ENCODE measurements at places on chromosomes 3 and 15.
A peak's percentile ranks its signal among the peaks of the same experiment; 100 is the strongest.

DNA sequence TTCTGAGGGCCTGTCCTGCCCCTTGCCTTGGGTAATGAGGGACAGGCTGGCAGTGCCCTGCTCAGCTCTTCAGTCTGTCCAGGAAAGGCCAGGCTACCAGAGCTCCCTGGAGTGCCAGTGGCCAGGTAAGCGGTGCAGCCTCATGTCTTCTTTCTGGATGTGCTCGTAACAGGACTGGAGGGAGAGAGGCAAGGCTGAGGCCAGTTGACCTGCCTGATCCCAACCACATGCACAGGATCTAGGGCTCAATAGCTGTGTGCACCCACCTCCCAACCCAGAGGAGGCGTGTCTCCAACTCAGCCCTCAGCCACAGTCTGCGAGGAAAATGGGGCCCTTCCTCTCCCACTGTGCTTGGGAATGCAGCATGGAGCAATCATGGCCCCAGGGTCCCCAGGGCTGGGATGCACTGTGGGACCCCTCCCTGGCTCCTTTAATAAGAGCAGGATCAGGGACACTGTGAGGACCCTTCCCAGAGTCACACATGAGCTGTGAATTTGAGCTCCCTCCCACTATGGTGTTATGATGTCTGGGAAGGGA, 22.5 kb downstream of the ALS2CL start:
- DNase-seq: no peak

DNA sequence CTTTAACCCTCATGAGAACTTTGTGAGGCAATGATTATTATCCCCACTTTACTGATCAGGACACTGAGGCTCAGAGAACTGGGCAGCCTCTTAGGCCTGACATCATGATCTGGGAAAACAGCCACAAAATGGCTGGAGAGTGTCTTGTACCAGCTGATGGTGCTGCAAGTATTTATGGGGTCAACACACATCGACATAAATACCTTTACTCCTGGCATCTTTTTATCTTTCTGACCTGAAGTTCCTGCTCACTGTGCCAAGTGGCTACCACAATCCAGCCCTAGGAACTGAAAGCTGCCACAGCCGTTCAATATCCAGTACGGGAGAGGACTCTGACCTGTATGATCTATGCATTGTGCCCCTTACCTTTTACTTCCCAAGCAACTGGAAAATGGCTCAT, 29.2 kb upstream of the MUC13 start:
- no peak for DNase-seq

DNA sequence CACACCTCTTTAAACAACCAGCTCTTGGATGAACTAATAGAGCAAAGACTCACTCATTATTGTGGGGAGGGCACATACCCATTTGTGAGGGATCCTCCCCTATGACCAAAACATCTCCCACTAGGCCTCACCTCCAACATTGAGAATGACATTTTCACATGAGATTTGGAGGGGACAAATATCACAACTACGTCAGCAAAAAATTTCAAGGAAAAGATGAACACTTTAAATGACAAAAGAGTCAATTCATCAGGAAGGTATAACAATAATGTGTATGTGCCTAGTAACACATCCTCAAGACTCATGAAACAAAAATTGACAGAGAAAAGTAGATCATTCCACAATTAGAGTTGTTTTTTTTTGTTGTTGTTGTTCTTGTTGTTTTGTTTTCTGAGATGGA, 38.4 kb upstream of the CHD2 start:
- DNase-seq: no peak

GRCh38 chr3:164417955-164418354, 660.3 kb downstream of the SI start:
- no peak for DNase-seq

DNA sequence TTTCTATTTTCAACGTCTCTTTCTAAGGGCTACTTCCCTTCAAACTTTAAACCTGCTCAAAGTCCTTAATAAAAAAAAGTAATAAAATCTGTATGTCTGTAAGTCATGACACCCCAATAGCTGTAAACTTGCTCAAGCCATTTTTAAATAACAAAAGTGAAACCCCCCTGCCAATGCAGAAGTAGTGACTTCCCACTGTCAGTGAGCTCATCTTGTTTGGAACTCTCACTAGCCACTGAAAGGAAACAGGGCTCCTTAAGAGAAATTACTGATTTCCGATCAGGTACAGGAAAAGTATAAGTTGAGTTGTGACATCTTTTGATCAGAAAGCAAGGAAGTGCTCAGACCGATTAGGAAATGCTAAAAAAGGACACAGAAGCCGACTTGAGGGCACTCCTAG, 27.6 kb upstream of the GPR171 start:
- no peak for DNase-seq

DNA sequence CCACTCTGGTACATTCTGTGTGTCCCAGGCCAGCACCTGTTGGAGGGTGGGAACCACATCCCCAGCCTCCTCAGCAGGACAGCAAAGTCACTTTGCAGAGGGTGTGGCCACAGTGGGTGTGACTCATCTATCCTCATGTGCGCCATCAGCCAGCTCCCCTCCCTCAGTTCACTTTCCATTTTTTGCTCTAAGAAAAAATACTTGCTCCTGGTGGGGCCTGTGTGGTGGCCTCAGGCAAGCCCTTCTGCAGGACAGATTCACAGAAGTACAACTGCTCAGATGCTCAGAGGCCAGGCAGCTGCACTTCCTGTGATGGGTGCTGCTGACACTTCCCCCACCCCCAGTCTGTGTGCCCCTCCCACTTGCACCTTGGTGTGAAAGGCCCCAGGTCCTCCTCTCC, 78.3 kb upstream of the ALDH1L1 start:
- DNase-seq: no peak

- DNase-seq: no peak
Measured at GRCh38 chr3:169998668-169999131, 32.1 kb downstream of the SEC62 start.

DNA sequence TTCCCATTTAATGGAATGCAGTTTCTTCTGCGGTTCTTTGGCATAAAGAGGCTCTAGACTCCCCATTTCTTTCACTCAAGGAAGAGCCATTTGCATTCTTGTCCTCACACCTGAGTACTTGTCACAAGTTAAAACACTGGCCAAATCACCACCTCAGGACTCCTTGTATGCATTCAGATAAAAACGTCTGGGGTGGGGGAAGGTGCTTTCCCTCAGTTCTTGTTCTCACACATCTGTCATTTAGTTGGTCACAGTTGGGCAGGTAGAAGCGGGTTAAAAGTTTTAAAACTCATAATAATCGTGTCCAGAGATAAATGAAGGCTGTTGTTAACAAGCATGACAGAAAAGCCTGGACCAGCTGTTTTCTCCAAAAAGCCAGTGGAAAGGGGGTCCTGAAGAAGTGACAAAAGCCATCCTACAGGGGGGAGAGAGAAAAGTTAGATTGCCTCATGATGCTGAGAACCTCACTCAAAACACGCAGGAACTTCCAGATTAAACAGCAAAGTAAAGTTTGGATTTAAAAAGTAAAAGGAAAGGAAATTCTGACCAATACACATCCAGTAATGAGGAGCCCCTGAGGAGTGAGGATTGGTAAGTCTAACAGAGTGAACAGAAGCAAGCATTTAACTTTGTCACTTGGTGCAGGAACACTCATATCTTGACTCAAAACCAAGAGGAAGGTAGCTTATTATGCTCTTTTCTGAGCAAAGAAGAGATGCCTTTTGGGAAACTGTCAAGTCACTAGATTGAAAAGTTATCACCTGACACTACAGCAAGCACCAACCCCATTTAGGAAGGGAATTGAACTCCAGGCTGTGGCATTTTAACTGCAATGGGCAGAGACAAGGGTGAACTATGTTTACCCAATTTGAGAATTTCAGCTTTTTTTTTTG, 2.8 kb downstream of the BCL2L10 start:
- no peak for DNase-seq

- no peak for DNase-seq
Measured at GRCh38 chr15:45631776-45632175, 3.1 kb upstream of the SQOR start.

DNA sequence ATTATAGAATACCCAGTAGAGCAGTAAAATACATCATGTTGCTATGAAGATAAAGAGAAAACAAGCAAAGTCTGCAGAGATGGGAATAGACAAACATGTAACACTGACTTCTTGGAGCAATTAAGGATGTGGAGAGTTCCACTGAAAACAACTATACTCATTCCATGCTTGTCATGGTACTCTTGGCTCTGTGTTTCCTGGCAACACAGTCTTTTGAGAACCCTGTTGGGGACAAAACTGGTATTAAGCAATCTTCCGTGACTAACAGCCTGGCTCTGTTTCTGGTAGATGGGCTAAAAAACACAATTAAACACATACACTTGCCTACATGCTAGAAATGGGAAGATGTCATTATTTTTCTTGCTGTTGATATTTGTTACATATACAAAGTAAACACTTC, 1212.3 kb upstream of the GBE1 start:
- peak; percentile 65 for DNase-seq

DNA sequence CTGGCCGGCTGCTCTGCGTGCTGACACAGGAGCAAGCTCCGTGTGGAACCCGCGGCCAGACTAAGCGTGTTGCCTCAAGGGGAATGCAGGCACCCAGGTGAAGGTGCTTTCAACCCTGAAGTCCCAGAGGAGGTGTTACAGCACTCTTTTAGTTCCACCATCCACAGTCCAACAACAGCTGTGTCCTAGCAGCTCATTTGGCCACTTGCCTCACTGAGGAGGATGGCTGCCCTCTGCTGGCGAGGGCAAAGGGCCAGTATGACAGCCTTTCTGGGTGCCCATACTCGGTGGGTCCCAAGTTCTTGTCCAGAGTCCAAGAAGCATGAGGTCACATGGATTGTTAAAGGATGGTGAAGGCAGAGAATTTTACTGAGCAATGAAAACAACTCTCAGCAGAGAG, 87.8 kb downstream of the C3orf85 start:
- DNase-seq: no peak

DNA sequence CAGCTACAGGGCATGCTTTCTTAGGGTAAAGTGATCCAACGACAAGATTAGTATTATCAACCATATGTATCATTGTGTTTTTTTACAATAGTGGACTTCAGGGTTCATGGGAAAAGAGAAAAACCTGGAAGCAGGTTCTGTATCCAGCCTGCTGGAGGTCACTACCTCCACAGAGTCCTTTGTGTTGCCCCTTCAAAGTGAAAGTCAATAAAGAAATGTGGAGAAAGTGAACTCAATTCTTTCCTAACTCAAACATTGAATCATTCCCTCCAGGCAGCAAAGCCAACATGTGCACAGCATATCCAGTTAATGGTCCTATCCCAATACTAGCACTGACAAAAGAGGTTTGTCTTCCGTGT, 45.4 kb downstream of the FGF7 start:
- no peak for DNase-seq

DNA sequence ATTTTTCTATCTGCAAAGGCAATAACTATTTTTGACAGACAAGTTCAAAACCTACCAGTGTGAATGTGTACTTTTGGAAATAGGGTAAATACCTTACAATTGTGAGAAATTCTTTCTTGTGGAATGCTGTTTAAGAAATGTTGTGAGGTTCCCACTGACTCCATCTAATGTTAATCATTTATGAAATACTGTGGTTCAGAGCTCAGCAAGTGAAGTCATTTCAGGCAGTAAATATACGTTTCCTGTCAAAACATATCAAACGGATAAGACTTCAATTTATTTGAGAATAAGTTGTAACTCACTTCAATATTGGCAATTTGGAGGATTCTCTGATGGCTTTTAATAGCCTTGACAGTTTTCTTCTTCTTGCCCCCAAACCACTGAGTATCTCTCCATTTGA, 16.4 kb downstream of the TAFA4 start:
- no peak for DNase-seq

DNA sequence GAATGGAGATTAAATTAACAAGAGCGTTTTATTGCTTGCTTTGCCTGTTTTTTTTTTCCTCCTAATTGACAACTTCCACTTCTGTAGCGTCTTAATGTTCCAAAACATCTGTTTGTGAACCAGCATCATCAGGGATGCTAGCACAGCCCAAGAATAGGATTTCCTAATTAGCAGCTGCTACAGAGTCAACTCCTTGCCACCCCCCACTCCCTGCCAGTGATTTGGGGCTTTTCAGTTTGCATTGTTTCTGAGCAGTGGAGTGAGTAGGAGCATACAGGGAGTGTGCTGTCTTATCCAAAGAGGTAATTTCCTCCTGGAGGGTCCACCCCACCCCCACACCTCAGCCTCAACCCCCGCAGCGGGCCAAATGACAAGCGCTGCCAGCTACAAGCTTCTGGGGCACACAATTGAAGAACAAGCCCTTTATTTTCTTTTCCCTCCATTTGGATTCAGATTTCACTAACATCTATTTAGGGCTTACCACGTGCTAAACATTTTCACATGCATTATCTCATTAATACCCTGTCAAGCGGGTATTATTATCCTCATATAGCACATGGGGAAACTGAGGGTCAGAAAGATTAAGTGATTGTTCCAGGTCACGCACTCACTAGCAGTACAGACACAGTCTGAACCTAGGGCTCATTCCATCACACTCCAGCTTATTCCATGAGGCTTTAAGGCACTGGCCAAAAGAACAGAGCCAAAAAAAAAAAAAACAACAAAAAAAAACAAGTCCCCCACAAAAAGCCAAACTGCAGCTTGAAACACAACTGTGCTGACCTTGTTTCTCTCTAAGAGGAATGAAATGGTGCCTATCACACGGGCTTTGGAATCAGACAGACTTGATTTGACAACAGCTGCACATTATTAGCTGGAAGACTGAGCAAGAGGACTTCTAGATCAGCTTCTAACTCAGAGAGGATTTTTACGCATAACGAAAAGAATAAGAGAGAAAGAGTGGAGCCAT, 16.4 kb downstream of the HEG1 start:
- peak; percentile 64 for DNase-seq

DNA sequence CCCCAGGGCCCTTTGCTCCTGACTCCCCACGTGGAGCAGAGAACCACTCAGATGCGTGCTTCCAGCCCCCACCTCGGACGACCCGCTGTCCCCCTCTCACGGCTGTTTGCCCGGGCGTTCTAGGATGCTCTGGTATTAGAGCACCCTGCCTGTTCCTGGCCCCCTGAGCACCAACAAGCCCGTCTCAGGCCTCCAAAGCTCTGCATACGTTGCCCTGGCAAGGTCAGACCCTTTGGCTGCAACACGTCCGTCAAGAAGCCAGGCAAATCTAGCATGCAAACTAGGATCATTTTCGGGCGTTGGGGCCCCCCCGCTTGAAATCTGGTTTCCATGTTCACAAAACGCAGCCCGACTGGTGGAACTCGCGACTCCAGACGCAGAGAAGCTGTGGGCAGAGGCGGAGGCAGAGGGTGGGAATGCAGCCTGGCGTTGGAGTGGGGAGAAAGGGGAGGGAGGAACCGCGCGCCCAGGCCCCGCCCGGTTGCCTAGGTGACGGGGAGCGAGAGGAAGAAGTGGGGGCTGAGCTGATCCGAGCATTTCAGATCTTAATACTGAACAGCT, 86.2 kb upstream of the PIAS1 start:
- DNase-seq: peak; percentile 93

DNA sequence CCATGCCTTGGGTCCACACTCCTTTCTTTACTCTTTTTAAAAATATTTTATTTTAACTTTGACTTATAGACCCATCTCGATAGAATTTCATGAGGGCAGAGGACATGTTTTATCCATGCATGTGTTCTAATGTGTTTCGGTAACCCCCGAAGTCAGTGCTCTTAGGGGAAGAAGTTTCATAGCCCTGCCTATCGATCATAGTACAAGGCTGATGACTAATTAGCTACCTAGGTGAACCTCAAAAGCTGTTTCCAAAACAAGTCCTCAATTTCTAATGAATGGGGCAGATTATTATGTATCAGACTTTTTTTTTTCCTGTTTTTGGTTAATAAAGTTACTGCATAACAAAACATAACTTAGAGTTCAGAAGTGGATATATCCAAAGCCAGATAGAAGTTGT, 82.0 kb downstream of the MBNL1 start:
- DNase-seq: no peak
